ENCODE measurements at places on chromosomes 4 and X. TPM values are rescaled to one million over a fixed set of nuclear protein-coding genes. Genes with fewer than 3 reads are reported as not detected.

Gene NXF2B
- total RNA-seq: not detected

Gene NHSL2
- total RNA-seq: 0.41 TPM

Gene LONRF3
- 2.9 TPM for total RNA-seq

Gene GASK1B
- 0.39 TPM for total RNA-seq

Gene TLR10
- total RNA-seq: 0.03 TPM

Gene KDR
- 0.03 TPM for total RNA-seq

Gene FREM3
- not detected for total RNA-seq
